ENCODE measurements at places on chromosomes 5 and 9.

DNA sequence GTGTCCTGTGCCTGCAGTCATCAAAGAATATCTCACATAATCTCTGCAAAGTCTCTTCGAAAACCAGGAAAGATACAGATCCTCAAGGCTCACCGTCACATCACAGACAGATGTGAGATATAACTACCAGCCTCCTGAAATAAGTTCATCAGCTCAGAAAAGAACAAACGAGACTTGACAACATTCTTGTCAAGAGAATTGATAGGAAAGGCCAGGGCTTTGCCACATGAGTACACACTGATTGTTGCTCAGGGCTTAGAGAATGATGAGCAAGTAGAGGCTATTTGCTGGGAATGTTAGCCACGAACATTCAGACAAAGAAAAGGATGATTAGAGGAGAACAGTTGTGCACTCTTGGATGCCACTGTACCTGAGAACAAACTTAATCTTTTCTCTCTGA lies 535.1 kb downstream of the ELAVL2 start:
- DNase-seq: no peak

DNA sequence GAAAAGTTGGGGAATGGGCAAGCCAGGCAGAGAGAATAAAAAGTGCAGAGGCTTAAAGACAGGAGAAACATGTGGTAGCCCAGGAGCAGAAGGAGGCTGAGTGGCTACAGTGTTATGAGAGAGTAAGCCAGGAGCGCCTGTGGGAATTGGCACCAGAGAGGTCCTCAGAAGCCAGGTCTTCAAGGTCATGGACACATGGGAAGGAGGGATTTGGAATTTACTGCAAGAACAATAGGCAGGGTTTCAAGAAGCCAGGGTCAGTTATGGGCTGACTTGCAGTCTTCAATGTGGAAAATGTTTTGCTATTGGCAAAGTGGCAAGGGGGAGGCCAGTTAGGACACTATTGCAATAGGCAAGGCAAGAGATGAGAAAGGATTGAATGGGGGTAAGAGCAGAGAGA lies 29.3 kb downstream of the ERAP1 start:
- no peak for DNase-seq

DNA sequence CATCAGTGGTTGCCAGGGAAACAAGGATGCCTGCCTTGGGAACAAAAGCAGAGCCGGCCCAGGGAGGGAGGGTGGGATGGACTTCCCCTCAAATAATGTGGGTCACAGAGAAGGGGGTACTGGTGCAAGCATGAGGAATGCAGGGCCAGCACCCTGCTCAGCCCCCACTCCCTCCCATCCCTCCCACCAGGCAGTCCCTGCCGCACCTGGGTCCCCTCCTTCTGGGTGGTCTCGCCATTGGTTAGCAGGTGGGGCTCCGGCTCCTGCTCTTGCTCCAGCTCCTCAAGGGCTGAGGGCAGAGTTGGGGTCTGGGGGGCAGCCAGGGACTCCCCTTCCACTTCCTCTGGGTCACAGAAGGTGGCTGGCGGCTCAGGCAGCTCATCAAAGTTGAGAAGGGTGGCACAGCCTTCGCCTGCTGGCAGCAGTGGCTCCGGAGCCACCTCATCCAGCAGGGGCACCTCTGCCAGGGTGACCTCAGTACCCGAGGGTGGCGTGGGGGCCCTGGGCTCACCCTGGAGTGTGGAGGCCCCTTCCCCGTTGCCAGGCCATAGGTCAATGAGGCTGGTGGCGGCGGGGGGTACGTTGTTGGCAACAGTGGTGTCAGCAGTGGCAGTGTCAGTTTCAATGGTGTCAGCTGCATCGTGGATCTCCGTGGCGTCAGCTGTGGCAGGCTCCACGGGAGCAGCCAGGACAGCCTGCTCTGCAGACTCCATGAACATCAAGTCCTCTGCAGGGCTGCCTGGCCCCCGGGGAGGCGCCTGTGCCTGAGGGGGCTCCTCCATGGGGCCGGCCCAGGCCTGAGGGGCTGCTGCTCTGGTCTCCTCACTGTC lies 11.5 kb downstream of the PRR7 start:
- no peak for DNase-seq

- no peak for DNase-seq
Observed at GRCh38 chr5:5888284-5888683, 465.8 kb downstream of the ICE1 start.

DNA sequence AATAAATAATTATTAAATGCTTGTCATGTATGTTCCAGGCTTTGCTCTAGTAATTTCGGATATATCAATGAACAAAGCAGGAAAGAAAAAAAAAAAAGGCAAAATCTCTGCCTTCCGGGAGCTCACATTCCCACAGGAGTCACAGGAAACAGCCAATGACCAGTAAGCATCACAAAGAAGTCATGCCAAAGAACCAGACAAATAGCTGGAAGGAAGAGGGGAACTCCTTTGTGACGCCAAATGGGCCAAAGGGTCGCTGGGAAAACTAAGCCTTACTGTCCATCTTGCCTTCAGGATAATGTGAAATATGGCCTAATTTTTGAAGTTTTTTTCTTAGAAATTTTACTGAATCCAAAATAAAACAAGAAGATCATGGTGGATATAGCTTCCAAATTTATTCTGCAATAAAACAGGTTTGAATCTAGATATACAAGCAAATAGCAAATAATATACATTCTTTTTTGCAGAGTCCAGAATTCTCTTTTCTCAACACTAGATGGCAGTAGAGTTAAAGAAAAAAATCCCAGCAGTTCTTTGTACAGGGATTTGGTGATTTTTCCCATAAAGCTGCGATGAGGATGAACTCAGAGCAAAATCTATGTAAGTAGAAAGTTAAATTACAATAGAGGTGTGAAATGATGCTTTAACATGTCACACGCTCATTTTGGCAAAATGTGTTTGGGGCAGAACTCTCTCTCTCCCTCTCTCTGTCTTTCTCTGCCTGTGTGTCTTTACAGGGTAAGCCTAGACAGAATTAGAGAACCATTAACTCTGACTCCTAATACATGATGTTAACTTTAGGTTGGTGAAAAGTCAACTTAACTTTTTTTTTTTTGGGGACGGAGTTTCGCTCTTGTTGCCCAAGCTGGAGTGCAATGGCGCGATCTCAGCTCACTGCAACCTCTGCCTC lies 60.0 kb upstream of the TUT7 start:
- DNase-seq: no peak

DNA sequence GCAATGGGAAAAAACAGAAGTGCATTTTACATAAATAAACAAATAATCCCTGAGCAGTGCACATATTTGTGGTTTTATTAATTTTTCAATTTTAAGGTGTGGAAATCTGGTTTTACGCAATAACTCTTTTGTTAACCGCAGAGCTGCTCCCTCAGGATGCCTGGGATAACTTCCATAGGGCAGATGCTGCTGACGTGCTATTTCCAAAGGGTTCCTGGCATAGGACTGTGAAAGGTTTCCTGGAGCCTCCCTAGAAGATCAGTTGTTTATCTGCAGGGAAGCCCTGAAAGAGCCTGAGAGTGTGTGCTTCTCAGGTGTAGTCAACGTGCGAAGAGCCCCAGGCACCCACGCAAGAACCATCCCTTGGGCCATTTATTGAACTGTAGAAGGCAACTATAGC lies 443.5 kb downstream of the PLK2 start:
- no peak for DNase-seq

DNA sequence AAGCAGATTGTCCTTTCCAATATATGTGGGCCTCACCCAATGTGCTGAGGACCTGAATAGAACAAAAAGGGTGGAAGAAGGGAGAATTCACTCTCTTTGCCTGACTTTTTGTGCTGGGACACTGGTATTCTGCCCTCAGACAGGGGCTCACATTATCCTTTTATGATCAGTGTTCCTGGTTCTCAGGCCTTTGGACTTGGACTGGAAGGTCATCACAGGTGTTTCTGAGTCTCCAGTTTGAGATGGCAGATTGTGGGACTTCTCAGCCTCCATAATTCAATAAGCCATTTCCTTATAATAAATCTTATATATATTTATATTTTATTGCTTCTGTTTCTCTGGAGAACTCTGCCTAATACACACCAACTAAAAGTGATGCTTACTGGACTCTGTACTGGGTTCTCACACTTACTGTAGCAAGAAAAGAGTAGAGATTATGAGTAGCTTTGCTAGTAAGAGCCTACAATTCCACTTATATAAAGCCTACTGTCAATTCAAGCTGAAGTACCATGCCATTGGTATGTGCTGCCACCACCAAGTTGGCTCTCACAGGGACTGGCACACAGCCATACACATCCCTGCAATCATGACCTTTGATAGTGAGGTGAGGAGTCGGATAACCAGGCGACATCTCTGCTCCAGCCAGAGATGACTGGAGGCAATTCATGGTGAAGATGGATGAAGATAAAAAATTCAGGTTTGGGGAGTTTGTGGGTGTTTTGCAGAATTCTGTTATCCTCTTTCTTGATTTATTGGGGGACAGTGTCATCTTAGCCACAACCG lies 130.7 kb upstream of the NR3C1 start:
- DNase-seq: no peak

- no peak for DNase-seq
Observed at GRCh38 chr5:50800410-50800809, 134.0 kb downstream of the PARP8 start.

- no peak for DNase-seq
Observed at GRCh38 chr9:40884072-40884901, 244.2 kb downstream of the FOXD4L6 start.

- DNase-seq: no peak
Observed at GRCh38 chr9:14251154-14252071, 62.5 kb downstream of the NFIB start.

Measured in stimulated activated CD4-positive, alpha-beta T cell treated with anti-CD3 and anti-CD28 coated beads, TNF-alpha, amount 100 ng/mL, for 24 hours (primary cell).